Activated naive CD8-positive, alpha-beta T cell treated with anti-CD3 and anti-CD28 coated beads, Interleukin-2, amount 50 U/mL, for 24 hours (primary cell): ENCODE measurements at places on chromosomes 4 and X.

- no peak overlapping the region for H3K27ac ChIP-seq
- no peak overlapping the region for H3K4me3 ChIP-seq
- peaks cover 13% of the 10 kb centered on the region for H3K4me1 ChIP-seq
- DNase-seq, result no peak
Measured at GRCh38 chr4:101033986-101034385, 313.3 kb downstream of the PPP3CA start.

DNA sequence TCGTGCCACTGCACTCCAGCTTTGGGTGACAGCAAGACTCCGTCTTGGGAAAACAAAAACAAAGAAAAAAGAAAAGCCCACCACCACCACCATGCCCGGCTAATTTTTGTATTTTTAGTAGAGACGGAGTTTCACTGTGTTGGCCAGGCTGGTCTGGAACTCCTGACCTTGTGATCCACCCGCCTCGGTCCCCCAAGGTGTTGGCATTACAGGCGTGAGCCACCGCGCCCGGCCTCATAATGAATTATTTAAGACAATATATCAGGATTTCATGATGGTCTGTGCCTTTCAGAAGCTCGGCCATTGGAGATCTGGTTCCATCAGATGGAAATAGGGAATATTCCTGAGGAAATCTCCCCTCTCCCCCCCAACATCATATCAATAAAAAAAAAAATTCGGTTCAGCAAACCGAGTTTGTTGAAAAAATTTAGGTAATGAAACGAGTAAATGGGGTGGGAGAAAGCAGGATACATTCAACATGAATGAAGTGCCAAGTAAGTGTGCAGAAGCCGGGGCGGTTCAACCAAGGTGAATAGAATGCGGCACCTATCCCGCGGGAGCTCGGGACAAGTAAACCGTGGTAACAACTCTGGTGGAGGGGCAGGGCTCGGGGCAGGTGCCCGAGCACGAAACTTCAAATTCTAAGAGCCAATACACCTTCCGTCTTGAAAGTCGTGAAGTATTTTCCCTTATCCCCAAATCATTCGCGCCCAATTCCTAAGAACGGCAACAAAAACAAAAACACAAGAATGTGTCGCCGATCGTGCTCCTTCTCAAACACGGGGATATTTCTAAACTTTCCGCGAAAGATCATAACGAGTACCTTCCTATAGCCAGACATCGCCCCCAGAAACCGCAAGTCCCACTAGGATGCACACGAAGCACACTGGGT is 773 bp upstream of the TXLNG start:
- DNase-seq, result no peak
- H3K27ac ChIP-seq, result peak overlapping the region; percentile 91
- peak overlapping the region; percentile 96 for H3K4me3 ChIP-seq
- peaks cover 7% of the 10 kb centered on the region for H3K36me3 ChIP-seq
- H3K4me1 ChIP-seq, result peaks cover 13% of the 10 kb centered on the region
- no peaks in the 10 kb centered on the region for H3K27me3 ChIP-seq

DNA sequence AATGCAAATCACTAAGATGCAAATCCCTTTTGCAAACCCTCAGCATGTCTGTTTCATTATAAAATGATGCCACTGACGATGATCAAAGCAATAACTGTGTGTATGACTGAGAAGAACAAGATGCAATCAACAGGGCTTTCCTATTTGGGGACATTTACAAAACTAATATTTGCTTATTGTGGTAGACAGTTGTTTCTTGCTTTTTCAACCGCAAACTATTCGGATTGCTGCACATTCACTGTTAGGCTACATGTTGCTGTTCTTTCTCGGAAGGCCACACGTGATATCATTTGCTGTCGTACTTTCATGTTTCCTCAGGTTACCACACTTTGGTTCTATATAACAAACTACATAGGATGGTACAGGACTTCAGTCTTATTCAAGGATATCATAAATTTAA is 49.8 kb downstream of the NPY5R start:
- H3K4me3 ChIP-seq, result no peak overlapping the region
- no peak for DNase-seq
- no peaks in the 10 kb centered on the region for H3K4me1 ChIP-seq
- H3K36me3 ChIP-seq, result no peaks in the 10 kb centered on the region

DNA sequence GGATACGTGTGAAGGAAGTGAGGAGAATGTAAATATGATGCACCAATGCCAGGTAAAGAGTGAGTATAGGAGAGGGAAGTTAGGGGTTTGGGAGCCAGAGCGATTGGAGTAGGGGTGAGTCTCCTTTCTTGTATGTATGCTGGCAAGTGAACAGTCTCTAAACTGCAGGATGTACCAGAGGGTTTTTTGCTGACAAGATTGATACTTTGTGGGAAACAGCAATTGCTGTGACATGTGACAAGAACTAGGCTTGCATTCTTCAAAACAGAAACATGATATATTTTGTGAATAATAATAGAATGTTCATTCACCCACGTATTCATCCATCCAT is 706 bp downstream of the CHIC1 start:
- peaks cover 1% of the 10 kb centered on the region for H3K36me3 ChIP-seq
- peak overlapping the region; percentile 89 for H3K4me3 ChIP-seq
- H3K4me1 ChIP-seq, result peaks cover 26% of the 10 kb centered on the region
- no peaks in the 10 kb centered on the region for H3K27me3 ChIP-seq

DNA sequence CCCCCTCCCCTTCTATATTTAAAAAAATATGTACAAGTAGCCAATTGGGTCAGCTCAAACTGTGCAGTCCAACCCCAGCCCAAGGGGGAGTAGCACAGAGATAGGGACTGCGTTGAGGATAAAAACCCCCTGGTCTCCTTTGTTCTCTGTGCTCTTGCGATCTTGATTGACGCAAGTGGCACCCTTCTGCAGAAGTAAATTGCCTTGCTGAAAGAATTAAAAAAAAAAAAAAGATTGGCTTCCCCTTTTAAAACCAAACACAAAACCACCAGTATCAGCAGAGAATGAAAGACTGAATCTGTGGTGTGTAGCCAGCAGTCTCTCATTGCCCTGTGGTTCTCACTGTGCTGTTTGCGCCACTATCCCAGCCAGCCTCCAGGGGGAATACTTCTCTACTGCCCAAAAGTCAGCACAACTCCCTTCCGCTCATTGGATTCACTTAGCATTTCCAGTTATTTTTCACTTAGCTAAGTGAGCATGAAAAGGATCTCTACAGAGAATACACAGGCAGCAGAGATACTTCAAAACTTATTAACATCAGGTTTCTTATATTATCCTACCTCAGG is 29.7 kb downstream of the MANBA start:
- H3K36me3 ChIP-seq, result peaks cover 31% of the 10 kb centered on the region
- peaks cover 22% of the 10 kb centered on the region for H3K4me1 ChIP-seq
- no peak overlapping the region for H3K27ac ChIP-seq
- H3K27me3 ChIP-seq, result no peaks in the 10 kb centered on the region
- no peak for DNase-seq

GRCh38 chr4:98850937-98851336 is 78.0 kb downstream of the EIF4E start:
- H3K27me3 ChIP-seq, result peaks cover 17% of the 10 kb centered on the region
- H3K4me3 ChIP-seq, result no peak overlapping the region

- H3K4me3 ChIP-seq, result peak overlapping the region; percentile 70
- H3K4me1 ChIP-seq, result peaks cover 63% of the 10 kb centered on the region
Measured at GRCh38 chr4:2412885-2413716, 5.3 kb downstream of the ZFYVE28 start.

- peaks cover 9% of the 10 kb centered on the region for H3K27me3 ChIP-seq
- H3K27ac ChIP-seq, result no peak overlapping the region
Measured at GRCh38 chr4:87962398-87963146, 12.9 kb upstream of the SPP1 start.

DNA sequence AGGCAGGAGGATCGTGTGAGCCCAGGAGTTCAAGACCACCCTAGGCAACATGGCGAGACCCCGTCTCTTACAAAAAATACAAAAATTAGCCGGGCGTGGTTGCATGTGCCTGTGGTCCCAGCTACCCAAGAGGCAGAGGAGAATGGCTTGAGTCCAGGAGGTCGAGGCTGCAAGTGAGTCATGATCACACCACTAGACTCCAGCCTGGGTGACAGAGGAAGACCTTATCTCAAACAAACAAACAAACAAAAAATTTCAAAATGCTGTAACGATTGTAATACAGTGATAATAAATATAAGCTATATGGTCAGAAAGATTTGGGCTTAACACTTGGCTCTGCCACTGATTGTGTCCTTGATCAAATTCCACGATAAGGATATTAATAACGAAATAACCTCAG is 24.2 kb downstream of the SLC25A4 start:
- no peak overlapping the region for H3K27ac ChIP-seq
- peaks cover 63% of the 10 kb centered on the region for H3K36me3 ChIP-seq
- no peaks in the 10 kb centered on the region for H3K27me3 ChIP-seq
- DNase-seq, result no peak

GRCh38 chrX:72621625-72622485 is 49.2 kb upstream of the HDAC8 start:
- no peak for DNase-seq
- H3K27me3 ChIP-seq, result peaks cover under 1% of the 10 kb centered on the region
- peaks cover 8% of the 10 kb centered on the region for H3K36me3 ChIP-seq
- peaks cover 26% of the 10 kb centered on the region for H3K4me1 ChIP-seq

- no peak overlapping the region for H3K27ac ChIP-seq
- DNase-seq, result no peak
- no peaks in the 10 kb centered on the region for H3K4me1 ChIP-seq
- H3K27me3 ChIP-seq, result peaks cover 18% of the 10 kb centered on the region
Measured at GRCh38 chr4:54626113-54626512, 31.6 kb upstream of the KIT start.

GRCh38 chr4:154928640-154929257 is 147.7 kb downstream of the RBM46 start:
- H3K4me3 ChIP-seq, result no peak overlapping the region
- H3K36me3 ChIP-seq, result no peaks in the 10 kb centered on the region
- H3K27me3 ChIP-seq, result no peaks in the 10 kb centered on the region
- no peaks in the 10 kb centered on the region for H3K4me1 ChIP-seq
- DNase-seq, result no peak
- H3K27ac ChIP-seq, result no peak overlapping the region

DNA sequence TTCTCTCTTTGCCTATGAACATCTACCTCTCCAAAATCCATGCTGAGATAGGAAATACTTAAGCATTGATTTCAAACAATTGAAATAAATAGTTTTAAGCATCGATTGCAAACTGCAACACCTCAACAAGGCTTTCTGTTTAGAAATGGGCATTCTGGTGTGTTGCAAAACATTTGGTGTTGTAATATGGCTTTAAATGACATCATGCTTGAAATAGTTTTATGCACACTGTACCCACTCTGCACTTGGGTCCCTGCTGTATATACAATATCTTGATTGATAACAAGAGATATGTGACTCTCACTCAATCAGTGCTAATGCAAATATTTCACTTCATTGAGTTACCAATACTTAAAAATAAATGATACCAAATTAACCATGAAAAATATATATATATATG is 964.9 kb upstream of the GRIA3 start:
- peaks cover 4% of the 10 kb centered on the region for H3K27me3 ChIP-seq
- H3K27ac ChIP-seq, result no peak overlapping the region
- no peaks in the 10 kb centered on the region for H3K4me1 ChIP-seq
- DNase-seq, result no peak
- no peaks in the 10 kb centered on the region for H3K36me3 ChIP-seq

GRCh38 chr4:187251896-187252295 is 528.2 kb upstream of the FAT1 start:
- no peak overlapping the region for H3K4me3 ChIP-seq
- H3K27ac ChIP-seq, result no peak overlapping the region
- H3K27me3 ChIP-seq, result no peaks in the 10 kb centered on the region
- DNase-seq, result no peak
- no peaks in the 10 kb centered on the region for H3K4me1 ChIP-seq
- no peaks in the 10 kb centered on the region for H3K36me3 ChIP-seq

DNA sequence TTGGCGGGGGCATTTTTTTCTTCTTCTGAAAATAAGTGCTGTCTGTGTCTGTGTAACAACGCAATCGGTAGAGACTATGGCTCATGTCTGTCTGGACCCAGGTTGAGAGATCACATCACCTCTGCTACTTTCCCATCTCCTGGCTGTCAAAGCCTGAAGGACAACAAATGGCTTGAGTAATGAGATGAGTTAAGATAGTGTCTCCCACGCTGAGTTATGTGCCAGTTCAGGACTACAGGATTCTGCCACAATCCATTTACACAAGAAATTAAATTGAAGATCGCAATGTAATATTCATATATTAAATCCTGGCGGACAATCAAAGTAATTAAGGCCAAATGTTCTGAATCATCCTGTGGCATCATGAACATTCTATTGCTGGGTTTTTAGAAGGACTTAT is 16.5 kb upstream of the ARHGAP36 start:
- no peak overlapping the region for H3K27ac ChIP-seq
- H3K36me3 ChIP-seq, result no peaks in the 10 kb centered on the region
- no peak for DNase-seq
- H3K4me3 ChIP-seq, result no peak overlapping the region
- peaks cover 12% of the 10 kb centered on the region for H3K27me3 ChIP-seq
- H3K4me1 ChIP-seq, result no peaks in the 10 kb centered on the region

- H3K4me1 ChIP-seq, result no peaks in the 10 kb centered on the region
- no peaks in the 10 kb centered on the region for H3K27me3 ChIP-seq
- H3K4me3 ChIP-seq, result no peak overlapping the region
- DNase-seq, result no peak
Measured at GRCh38 chr4:175306436-175306835, 388.3 kb downstream of the ADAM29 start.

- peaks cover 35% of the 10 kb centered on the region for H3K4me1 ChIP-seq
- H3K27ac ChIP-seq, result peak overlapping the region; percentile 35
- H3K36me3 ChIP-seq, result no peaks in the 10 kb centered on the region
Measured at GRCh38 chrX:134622056-134622812, 36.0 kb downstream of the PLAC1 start.

DNA sequence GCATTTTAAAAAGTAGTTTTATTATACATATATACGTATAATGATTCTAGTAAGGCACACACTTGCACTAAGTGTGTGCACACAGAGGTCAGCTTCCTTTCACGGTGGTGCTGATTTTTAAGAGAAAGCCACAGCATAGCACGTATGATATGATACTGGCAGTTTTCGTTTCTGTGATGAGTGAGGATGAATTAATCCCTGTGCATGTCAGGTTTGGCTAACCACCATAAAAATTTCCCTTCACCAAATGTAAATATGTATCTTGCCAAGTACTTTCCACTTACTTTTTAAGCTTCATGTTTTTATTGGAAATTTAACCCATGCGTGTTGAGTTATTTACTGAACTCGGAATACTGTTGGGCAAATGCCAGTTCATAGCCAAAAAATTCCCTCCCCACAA is 84.6 kb downstream of the SYNPO2 start:
- DNase-seq, result no peak
- H3K36me3 ChIP-seq, result no peaks in the 10 kb centered on the region
- H3K27ac ChIP-seq, result no peak overlapping the region
- H3K27me3 ChIP-seq, result no peaks in the 10 kb centered on the region

DNA sequence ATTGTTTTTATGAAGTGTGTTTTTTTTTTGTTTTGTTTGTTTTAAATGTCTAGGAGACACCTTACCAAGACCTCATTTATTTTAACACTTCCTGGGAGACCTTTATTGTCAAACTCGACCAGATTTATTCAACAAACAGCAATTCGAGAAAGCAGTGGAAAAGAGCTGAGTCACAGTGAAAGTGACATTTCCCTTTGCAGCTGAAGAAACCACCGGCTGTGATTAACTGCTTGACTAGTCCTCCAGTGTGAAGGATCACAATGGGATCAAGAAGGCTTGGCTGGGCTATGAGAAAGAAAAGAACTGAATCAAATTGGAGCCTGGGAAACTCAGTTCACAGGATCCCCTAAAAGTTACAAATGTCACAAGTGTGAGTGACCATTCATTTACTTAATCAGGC is 11.9 kb upstream of the ADH7 start:
- H3K27me3 ChIP-seq, result peaks cover 19% of the 10 kb centered on the region
- H3K27ac ChIP-seq, result peak overlapping the region; percentile 48
- H3K4me3 ChIP-seq, result no peak overlapping the region
- peak; percentile 10 for DNase-seq
- no peaks in the 10 kb centered on the region for H3K36me3 ChIP-seq
- H3K4me1 ChIP-seq, result peaks cover 15% of the 10 kb centered on the region

GRCh38 chr4:2166253-2166652 is 75.7 kb downstream of the HAUS3 start:
- no peak for DNase-seq
- H3K36me3 ChIP-seq, result no peaks in the 10 kb centered on the region
- H3K27ac ChIP-seq, result no peak overlapping the region
- H3K4me1 ChIP-seq, result no peaks in the 10 kb centered on the region
